ENCODE measurements at places on chromosomes 3 and 15.

- no peak for DNase-seq
Observed at GRCh38 chr3:64058566-64058965, 35.3 kb upstream of the PSMD6 start.

DNA sequence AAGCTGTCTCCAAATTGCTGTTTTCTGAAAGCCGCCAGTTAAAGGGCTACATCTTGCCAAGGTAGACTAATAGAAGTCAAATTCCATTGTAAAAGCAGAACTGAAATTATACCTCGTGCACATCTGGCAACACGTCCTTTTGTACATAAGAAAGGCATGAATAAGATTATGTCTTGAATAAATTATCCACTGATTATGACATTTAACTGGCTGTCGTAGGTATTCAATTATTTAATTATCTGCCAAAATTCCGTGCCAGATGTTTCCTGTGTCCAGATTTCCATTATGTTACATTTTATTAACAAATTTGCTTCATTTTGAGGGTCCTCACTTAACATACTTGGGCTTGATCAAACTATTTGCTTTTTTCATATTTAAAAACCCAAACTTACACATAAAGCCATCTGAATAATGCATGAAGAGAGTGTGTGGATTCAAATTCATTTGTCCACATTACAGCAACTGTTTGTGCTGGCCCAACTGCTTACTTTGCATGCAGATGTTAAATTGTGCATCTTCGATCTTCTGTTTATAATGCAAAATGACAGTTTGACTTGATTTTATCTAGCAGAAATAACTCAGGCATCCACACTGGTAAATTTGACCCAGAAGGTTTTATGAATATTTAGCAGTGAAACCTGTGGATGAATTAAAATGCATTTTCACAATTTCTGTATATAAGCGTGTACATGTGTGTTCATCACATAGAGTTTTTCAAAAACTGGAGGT is 701.5 kb downstream of the ZNF385D start:
- DNase-seq, result no peak

GRCh38 chr15:64634027-64634426 is 141.4 kb downstream of the RBPMS2 start:
- DNase-seq, result peak; percentile 15

GRCh38 chr3:126528419-126528799 is 4.5 kb downstream of the CHST13 start:
- no peak for DNase-seq

GRCh38 chr3:187979564-187979963 is 174.4 kb upstream of the LPP start:
- no peak for DNase-seq

GRCh38 chr3:67462187-67462586 is 192.2 kb downstream of the SUCLG2 start:
- no peak for DNase-seq

DNA sequence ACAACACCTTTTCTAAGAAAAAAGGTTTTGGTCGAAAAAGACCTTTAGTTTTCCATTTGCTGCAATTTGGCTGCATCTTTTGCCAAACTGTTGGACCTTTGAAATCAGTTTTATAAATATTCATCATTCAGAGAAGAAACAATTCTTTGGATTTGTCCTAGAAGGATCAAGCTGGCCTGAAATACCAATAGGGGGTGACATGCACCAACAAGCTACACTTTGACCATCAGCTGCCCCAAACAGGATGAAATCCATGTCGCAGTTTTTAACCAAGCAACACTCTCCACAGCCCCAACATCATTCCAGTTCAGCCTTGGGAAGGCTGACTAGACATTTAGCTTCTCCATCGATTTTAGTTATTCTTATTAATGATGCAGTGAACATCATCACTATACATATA is 9.8 kb downstream of the RPL15 start:
- DNase-seq, result no peak

GRCh38 chr15:74441248-74441941 is 7.6 kb upstream of the SEMA7A start:
- no peak for DNase-seq

- no peak for DNase-seq
Observed at GRCh38 chr15:77784361-77785292, 151.9 kb upstream of the LINGO1 start.

GRCh38 chr3:73234354-73235014 is 173.0 kb downstream of the EBLN2 start:
- DNase-seq, result no peak

DNA sequence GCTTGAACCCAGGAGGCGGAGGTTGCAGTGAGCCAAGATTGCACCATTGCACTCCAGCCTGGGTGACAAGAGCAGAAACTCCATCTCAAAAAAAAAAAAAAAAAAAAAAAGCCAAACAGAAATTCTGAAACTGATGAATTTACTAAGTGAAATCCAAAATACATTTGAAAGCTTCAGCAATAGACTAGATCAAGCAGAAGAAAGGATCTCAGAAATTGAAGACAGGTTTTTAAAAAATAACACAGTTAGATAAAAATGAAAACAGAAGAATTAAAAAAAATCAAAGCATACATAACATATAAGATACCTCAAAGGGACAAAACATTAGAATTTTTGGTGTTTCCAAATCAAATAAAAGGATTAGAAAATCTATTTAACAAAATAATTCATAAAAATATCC is 114.4 kb downstream of the TP63 start:
- no peak for DNase-seq

DNA sequence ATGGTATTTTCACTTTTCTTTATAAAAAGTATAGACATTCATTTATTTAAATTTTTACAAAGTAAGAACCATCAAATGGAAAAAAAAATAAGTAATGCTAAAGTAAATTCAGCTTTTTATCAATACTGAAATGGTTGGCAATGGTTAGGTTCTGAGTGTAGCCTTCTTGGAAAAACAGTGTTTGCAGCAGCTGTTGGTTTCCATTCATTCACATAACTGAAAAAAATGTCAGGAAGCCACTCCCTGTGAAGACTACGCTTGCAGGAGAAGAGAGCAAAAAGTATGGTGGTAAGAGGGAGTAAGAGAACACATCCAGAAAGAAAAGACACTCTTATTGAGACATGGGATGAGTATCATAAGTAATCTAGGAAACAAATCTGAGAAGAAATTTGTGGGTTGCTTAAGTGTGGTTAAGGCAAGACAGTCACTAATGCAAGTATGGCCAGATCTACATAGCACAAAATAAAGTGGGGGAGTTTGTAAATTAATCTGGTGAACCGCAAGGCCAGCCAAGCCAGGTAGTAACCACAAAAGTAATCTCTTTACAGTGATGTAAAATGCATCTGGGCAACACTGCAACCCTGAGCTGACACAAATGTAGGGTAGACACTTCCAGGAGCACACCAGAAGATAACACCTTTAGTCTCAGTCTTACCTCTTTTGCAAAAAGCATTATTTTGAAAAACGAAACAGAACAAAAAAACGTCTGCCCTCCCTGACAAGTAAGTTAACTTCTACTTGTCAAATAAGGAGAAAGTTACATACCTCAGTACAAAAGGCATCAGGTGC is 133.7 kb downstream of the IGSF11 start:
- no peak for DNase-seq

All from neuronal stem cell (in vitro differentiated cells).